ENCODE measurements at places on chromosomes 4 and X.

GRCh38 chr4:168200685-168201084, 108.3 kb downstream of the ANXA10 start:
- DNase-seq: no peak

- DNase-seq: no peak
Observed at GRCh38 chr4:68451246-68452211, 4.3 kb downstream of the TMPRSS11E start.

GRCh38 chrX:29662101-29662500, 553.3 kb upstream of the MAGEB2 start:
- DNase-seq: no peak

DNA sequence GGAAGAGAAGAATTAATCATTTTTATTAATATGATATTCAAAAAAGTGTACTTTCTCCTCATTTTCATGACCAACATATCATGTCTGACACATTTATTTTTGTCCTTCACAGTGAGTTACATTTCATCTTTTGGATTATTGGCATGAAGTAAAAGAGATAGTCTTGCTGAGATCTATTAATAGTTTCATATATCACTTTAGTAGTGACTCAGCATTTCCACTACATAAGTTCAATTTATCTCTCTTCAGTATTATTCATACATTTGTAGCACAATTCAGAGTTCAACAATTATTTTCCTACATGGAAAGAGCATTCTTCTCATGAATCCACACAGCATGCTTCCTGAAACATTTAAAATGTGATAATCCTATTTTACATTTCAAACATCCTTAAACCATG, 1461.1 kb downstream of the TECRL start:
- no peak for DNase-seq

- no peak for DNase-seq
Observed at GRCh38 chr4:113437129-113437528, 324.4 kb downstream of the CAMK2D start.

GRCh38 chr4:187598196-187598595, 397.4 kb upstream of the ZFP42 start:
- no peak for DNase-seq

GRCh38 chrX:7184816-7185215, 36.9 kb upstream of the PUDP start:
- DNase-seq: no peak

DNA sequence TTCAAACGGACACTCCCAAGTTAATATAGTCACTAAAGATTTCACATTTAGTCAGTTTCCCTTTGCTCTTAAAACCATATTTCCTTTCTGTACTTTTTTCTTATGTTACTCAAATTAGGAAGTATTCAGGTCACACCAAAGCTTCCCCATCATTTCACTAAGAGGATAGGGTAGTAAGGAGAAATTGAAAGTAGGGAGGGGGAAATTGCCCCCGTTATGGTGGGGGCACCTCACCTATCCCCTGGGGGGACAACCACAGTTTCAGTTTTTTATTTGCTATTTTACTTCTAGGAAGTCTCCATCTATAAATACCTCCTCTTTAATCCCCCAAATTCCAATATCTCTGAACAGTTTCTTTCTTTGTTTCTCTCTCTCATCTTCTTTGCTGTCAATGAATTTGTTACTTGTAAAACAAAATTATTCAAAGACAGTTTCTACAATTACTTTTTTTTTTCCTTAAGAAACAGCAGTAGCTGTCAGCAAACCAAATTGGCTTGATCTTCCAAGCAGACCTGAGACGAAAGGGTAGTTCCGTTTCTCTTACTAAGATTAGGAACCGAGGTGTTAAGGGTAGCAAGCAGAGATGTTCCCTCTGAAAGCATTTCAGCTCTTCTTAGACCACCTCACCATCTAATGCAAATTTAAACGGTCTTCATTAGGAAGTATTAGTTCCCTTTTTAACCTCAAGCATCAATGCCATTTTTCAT, 160.2 kb upstream of the KLF3 start:
- no peak for DNase-seq

- DNase-seq: no peak
Observed at GRCh38 chr4:80268081-80268823, 1.8 kb downstream of the FGF5 start.

DNA sequence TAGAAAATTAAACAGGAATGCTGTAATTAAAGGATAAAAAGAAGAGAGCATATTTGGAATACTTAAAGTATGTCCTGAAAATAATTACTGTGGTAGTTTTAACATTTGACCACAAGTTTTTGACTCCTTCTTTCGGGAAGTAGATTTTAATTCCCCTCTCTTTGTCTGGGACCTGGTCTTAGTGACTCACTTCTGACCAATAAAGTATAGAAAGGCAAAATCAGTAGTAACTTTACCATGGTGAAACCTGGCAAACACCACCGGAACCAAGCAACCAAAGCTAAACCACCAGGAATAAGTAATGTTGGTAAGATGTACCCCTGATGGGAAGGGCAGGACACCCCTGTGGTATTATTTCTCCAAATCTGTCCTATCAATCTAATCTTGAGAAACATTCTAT, 314.8 kb downstream of the PDHA2 start:
- no peak for DNase-seq

GRCh38 chr4:151489462-151490203, 80.7 kb downstream of the FHIP1A start:
- DNase-seq: no peak

GRCh38 chr4:128463006-128463405, 175.4 kb upstream of the PGRMC2 start:
- no peak for DNase-seq

GRCh38 chr4:53009824-53010223, 147.7 kb downstream of the RASL11B start:
- no peak for DNase-seq

- DNase-seq: no peak
Observed at GRCh38 chr4:40857956-40858355, 108.2 kb downstream of the NSUN7 start.

- DNase-seq: no peak
Observed at GRCh38 chrX:73266766-73267165, 52.1 kb upstream of the NAP1L2 start.

DNA sequence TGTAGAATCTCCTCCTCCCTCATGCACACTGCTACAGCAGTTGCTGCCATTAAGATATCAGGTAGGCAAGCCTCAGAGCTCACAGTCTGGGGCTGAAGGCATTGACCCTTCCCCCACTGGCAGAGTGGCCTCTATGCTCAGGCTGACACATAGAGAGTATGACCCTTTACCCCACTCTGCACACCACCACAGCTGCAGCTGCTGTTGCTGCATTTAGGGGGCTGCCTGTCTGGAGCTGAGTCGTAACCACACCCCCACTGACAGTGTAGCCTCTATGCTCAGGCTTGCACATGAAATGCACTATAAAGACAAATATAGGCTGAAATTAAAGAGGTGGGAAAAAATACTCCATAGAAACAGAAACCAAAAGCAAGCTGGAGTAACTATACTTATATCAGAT, 289.3 kb upstream of the PABPC4L start:
- DNase-seq: no peak

DNA sequence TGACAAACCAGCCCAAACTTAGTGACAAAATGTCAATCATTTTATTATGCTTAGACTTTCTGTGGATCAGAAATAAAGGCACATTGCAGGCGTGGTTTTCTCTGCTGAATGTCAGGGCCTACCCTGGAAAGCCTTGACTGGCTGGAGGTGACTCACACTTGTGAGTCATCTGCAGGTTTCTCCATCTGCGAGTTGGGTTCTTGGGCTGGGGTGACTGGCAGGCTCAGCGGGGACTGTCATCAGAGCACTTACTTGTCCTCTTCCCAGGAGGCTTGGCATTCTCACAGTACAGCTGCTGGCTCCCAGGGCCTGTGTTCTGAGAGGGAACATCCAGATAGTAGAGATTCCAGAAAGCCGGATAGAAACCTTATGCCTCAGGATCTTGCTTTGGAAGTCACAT, 153.8 kb upstream of the AGA start:
- DNase-seq: no peak

DNA sequence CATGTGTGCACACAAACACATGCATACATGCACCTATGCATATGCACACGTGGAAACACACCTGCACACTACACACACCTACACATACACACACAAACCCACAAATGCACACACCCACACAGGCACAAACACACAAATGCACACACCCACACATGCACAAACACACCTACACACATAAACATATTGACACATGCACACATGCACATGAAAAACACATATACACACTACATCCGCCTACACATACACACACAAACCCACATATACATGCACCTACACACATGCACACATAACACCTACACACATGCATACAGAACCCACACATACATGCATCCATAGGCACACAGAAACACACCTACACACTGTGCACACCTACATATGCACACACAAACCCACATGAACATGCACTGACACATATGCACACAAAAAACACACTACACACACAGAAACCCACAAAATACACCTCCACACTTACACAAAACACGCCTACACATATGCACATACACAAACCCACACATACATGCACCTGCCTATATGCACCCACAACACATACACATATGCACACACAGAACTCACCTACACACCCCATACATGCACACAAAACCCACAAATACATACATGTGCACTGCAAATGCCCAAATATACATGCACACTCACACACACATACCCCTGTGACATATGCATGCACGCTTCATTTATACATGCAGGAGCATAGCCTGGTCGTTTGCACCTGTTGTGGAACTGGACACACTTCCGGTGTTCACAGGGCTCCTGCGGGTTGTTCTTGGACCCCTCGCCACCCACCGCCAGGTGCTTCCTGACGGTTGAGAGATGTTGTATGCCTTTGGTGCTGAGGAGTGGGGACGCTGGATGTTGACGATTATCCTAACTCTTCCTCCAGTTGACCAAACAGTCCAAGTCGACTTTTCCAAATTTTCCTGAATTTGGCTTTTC, 22.1 kb downstream of the CD99 start:
- DNase-seq: no peak

- no peak for DNase-seq
Observed at GRCh38 chr4:27789773-27790172, 929.1 kb downstream of the STIM2 start.

GRCh38 chrX:155767876-155768769, 113.0 kb upstream of the VAMP7 start:
- DNase-seq: no peak

DNA sequence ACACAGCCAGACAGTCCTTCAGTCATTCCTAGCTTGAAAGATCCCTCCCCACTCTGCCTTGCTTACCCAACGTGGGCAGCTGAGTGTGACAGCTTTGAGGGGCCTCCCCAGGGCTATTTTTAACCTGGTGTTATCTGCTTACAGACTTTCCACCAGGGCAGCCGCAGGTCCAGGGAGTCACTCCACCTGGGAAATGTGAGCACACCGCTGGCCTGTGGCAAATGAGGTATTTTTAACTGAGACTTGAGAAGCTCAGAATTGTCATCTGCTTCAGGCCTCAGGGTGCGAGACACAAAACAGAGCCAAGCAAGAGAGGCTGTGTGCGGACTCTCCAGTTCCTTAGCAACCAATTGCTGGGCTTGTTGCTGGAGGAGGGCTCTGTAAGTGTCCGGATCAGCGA, 13.0 kb downstream of the CORIN start:
- DNase-seq: no peak

DNA sequence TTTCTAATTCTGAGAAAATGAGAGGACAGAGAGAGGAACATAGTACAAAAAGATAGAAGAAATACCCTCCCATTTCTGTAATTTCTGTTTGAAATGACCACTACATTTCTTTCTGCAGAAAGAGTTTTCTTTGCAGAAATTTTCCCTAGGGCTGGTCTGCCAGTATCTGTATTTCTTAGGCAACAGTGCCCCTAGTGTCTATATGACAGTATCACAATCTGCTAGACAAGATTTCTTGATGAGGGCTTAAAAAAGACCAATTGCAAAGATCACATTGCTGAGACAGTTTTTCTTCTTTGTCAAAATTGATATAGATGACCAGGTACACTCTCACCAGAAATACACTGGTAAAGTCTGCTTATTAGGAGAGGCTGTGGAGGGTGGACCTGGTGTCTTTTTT, 81.0 kb upstream of the ZDHHC15 start:
- DNase-seq: no peak

DNA sequence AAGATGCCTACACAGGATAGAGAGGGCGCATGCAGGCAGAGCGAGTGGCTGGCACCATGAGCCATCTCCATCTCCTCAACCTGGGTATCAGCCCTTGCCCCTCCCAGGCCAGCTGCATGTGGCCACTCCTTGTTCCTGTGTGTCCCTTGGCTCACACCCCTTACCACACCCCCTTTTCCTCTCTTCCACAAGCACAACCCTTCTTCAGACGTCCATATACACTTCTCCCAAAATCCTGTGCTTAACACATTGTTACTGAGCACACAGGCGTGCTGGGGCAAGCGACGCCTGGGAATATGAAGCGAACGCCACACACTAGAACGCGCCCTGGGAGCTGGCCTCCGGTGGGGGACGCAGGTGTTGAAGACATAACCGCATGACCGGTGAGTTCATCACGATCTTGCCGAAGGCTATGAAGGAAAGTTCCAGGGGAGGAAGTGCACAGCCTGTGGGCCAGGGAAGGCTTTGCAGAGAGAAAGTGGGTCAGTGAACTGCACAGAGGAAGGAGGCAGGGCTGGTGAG, 19.1 kb upstream of the KIAA0232 start:
- DNase-seq: no peak

- no peak for DNase-seq
Observed at GRCh38 chr4:22922426-22922825, 229.7 kb downstream of the GBA3 start.

DNA sequence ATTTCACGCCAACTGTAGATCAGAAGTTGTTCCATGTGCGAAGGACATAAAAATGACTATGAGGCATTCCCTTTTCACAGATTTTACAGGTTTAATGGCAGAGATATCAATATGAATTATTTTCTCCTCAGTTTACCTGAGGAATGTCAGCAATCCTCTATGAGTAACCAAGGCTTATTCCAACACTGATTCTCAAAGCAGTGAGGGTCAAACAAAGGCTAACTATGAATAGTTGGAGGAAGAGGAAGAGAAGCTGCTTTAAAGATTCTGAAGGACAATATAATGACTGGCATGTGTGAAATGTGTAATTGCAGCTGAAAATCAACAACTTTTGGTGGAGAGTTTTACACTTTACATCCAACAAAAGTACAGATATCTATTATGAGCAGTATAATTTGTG, 29.1 kb downstream of the NAF1 start:
- DNase-seq: no peak

DNA sequence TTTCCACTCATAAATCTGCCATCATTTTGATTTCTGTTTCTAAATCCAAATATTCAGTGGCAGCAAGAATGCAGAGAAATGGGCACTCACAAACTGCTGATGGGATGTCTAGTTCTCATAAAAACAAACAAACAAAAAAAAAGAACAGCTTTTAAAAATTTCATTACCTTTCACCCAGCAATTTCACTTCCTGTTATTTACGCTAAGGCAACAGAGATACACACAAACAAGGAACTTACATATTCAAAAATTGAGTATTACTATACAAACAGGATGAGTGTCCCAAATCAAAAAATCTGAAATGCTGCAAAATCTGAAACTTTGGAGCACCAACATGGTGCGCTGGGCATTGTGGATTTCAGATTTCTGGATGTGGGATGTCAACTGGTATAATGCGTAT, 36.4 kb downstream of the FAT1 start:
- DNase-seq: no peak

Measured in stimulated activated CD4-positive, alpha-beta T cell treated with anti-CD3 and anti-CD28 coated beads, Interleukin-4, amount 100 ng/mL, for 4 hours (primary cell).